ENCODE measurements at places on chromosomes 2 and 18.

GRCh38 chr2:238906936-238907716 lies 59.2 kb downstream of the TWIST2 start:
- no peaks in the 10 kb centered on the region for H3K36me3 ChIP-seq
- H3K4me3 ChIP-seq, result no peak overlapping the region
- no peaks in the 10 kb centered on the region for H3K27me3 ChIP-seq
- no peak for DNase-seq
- H3K4me1 ChIP-seq, result peaks cover 12% of the 10 kb centered on the region

DNA sequence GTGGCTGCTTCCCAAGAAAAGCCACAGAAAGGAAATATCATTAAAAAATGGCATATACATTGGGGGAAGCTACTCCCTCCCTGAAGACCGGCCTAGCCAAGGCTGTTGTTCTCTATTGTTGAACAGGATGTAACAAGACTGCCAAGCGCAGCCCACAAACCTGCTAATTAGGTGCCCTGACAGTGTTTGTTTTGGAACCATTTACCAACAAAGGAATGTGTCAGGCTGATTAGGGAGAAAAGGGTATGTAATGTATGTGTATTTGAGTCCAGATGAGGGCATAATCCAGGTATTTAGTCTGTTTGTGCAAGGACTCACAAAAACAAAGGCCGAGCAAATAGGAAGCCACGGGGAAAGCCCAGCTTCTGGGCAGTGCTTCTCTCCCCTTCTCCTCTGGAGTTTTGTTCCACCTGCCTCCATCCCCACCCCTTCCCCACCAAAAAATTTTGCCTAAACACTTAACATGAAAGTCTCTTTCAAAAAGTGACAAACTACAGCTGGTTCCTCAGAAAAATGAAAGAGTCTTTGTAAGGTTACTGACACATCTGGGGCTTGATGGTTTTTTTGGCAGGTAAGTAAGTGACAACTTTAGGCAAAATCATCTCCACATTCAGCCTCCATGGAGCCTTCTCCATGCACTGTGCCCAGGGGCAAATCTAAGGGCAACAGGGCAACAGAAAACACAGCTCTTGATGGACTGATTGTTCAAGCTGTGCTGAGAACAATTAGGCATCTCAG lies 78.3 kb upstream of the FZD5 start:
- H3K4me1 ChIP-seq, result no peaks in the 10 kb centered on the region
- no peak overlapping the region for H3K27ac ChIP-seq
- H3K27me3 ChIP-seq, result no peaks in the 10 kb centered on the region
- H3K4me3 ChIP-seq, result no peak overlapping the region
- DNase-seq, result no peak

- no peak for DNase-seq
- H3K27ac ChIP-seq, result no peak overlapping the region
- H3K27me3 ChIP-seq, result no peaks in the 10 kb centered on the region
- no peak overlapping the region for H3K4me3 ChIP-seq
- H3K4me1 ChIP-seq, result no peaks in the 10 kb centered on the region
These were observed 297.6 kb upstream of the NRXN1 start for GRCh38 chr2:51329512-51329911.

DNA sequence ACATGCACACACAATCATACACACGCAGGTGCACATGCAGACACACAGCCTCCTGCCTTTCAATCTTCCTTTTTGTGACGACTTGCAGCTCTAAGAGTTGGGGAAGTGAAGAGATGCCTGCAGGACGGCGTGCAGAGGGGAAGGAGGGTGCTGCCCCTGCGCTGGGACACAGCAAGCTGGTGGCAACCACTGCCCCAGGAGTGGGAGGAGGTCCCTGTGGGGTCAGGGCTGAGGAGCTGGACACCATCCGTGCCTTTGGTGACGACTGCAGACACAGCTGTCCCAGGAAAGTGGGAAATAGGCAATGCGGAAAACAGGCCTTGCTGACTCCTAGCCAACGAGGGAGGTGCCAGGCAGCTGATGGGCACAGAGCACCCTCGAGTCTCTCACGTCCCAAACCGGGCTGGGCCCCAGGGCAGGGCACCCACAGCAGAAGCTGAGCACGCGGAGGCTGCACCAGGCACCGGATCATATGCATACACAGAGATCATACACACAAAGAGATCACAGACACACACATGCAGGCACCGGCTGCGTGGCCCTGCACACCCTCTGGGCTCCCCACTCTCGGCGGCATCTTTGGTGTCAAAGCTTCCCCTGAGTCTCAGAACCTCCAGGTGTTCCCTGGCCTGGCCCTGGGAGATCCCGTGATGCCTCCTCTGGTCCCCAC lies 146.1 kb downstream of the PXDN start:
- H3K36me3 ChIP-seq, result no peaks in the 10 kb centered on the region
- no peak for DNase-seq
- H3K27ac ChIP-seq, result no peak overlapping the region
- peaks cover 10% of the 10 kb centered on the region for H3K4me1 ChIP-seq
- peaks cover 24% of the 10 kb centered on the region for H3K27me3 ChIP-seq
- H3K4me3 ChIP-seq, result no peak overlapping the region

Measured in HCT116 (cell line).